Spleen (tissue), 13 donors: ENCODE measurements at places on chromosomes 6 and 20.

DNA sequence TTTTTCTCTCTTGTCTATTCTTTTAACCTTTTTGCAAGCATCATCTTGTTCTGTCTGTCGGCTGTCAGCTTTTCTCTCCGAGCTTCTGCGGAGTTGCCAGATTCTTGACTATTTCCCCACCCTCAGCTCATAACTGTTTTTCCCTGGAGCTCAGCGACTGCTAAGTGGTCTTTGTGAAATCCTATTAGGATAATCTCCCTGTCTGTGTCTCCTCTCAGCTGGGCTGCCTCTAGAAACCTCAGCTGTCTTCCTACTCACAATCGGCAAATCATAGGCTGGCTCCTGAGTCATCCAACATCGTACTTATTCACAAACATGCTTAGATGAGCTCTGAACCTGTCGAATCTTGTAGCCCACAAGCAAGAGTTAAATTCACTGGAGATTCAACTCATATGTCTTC, 332.3 kb downstream of the PTPRT start:
- DNase-seq: no peak

DNA sequence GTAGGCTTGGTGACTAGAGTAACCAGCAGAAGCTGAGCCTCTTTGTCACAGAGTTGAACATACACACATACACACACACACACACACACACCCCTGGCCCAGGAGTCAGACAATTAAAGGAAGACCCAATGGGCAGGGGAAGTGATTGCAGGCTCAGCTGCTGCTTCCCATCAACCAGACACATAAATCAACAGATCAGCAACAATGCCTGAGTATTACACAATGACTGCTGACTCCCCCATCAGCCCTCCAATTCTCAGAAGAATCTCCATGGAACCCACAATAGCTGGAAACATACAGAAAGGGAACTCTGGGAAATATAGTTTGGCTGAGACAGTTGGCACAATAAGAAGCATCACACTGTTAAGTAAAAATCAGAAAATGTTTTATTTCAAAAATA, 270.4 kb upstream of the PLCB4 start:
- no peak for DNase-seq

- no peak for DNase-seq
Observed at GRCh38 chr6:158826819-158827501, 7.8 kb upstream of the EZR start.

DNA sequence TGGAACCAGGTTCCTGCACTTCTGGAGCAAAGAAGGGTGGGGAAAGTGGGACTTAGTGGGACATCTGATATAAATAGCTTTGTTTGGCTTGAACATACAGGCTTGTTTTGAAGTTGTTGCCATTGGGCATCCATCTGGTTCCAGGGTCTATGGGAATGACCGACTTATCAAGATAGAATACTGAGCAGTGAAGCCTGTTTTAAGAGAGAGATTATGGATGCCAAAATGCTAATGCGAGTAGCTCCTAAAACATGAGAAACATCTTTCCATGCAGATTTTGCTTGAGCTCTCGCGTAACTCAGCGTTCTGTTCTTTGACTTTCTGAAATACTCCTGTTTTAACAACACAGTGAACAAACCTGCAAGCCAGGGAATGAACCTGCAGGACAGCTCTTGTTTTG, 98.5 kb downstream of the ANKS1A start:
- no peak for DNase-seq

GRCh38 chr6:170291271-170292110, 613 bp upstream of the DLL1 start:
- peak; percentile 89 for DNase-seq

DNA sequence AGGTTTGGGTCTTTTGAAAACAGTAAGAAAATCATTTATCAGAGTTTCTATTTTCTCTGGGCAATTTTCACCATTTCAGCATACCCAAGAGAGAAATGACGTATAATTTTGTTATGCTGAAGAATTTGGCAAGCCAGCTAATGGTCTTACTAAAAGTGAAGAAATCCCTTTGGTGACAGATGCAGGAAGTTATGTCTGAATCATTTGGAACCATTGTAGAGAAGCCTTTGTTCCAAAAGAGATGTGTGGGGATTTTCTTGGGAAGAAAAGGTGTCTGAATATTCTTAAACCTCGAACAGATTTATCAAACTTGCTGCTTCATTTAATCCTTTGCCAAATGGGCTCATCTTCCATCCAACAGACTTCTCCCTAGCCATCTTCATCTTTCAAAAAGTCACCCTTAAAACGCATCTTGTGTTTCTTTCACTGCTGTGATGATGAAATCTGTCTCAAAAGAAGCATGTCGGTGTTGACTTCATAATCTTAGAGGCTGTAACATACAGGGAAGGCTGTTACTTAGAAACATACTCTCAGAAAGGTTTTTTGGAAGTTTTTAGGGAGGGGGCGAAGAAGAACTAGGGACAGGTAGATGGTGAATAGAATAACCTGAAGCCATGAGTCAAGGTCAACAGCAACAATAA, 39.5 kb downstream of the CITED2 start:
- DNase-seq: no peak

GRCh38 chr6:152271776-152272464, 365.2 kb downstream of the SYNE1 start:
- DNase-seq: no peak

DNA sequence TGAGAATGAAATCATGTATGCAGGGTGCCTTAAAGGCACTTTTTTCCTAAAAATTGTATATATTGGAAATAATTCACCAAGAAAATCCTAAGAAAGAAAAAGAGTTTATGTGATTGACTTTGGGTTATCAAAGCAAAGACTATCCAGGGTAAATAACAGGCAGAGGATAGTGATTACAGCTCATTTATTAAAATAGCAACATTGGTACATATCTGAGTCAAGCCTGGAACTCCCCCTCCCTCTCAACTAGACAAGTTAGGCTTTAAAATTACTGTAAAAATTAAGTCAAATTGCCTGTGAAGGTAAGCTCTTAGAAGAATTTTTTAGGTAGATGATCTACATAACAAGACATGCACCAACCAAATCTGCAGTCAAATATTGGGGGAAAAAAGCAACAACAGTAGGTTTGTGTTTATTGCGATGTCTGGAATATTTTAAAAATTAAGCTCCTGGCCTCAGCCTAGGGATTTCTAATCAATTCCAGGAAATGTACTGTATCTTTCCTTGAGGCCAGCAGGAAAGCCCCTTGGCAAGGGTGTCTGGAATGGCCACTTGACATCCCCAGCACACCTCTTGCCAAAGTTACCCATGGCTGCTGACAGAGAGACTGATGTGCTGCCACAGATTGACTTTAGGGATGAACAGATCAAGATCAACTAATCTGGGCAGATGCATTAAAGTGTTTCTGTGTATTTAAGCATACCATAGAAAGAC, 31.2 kb upstream of the HBS1L start:
- no peak for DNase-seq

DNA sequence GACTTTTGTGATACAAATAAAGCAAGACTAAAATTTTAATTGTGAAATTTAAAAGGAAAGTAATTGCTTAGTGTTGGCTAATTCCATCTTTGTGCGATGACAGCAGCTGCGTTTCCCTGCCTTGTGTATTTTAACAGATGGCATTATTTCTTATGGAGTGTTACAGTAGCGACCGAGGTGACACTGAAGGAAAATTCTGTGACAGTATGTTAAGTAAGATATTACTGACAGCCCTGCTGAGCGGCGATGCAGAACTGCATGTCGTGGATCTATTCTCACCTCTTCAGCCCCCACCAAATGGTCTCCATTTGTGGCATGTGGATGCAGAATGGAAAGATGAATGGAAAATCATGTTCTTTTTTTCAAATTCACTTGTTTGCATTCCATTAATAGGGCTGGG, 289.4 kb downstream of the RNF144B start:
- no peak for DNase-seq

GRCh38 chr6:26332074-26332387, 33.0 kb upstream of the BTN3A2 start:
- DNase-seq: no peak

DNA sequence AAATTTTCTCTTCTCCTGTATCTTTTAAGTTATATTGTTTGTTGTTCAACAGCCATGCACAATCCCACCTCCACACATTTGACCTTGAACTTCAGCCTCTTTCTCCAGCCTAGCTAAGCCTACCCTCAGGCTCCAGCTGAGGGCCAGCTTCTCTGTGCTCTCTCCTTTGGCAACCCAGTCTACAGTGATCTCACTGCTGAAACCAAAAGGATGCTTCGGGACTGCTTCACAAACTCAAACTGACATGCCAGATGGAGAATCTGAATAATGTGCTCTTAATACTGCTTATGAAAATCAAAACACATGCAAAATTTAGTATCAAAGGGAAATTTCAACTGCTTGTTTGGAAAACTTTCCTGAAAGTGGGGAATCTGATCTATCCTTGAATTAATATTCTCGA, 16.1 kb upstream of the RIN2 start:
- no peak for DNase-seq

DNA sequence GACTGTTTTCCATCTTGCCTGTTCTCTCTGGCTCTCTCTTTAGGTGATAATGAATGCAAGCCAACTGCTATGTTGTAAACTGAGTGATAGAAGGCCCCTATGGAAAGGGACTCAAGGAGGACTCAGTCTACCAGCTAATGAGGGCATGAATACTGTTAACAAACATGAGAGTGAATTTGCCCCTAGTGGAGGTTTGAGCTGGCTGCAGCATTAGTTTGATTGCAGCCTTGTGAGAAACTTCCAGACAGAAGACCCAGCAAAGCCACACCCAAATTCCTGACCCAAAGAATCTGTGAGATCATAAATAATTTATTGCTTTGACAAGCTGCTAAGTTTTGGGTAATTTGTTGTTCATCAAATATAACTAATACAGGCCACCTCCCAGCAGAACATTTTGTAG, 50.0 kb upstream of the PLCB1 start:
- DNase-seq: no peak

- no peak for DNase-seq
Observed at GRCh38 chr20:22977047-22977785, 57.9 kb upstream of the SSTR4 start.

- no peak for DNase-seq
Observed at GRCh38 chr6:158441716-158442215, 118.1 kb upstream of the TMEM181 start.

GRCh38 chr6:149337320-149337719, 19.8 kb downstream of the TAB2 start:
- DNase-seq: no peak

DNA sequence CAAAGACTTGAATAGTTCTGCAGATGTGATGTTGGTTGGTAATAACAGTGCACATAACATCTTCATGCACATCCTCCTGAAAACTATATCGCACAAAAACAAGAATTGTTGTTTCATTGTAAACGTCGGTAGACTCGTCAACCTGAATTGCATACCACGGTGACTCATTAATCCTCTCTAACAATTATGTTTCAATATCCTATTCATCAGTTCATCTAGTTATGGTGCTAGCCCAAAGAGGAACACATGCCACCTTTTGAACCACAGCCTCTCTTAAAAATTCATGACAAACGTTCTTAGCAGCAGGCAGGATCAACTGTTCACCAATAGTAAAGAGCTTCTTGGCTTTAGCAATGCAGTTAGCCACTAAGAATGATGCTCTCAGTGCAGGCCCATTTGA, 25.0 kb downstream of the CRYBG1 start:
- DNase-seq: no peak

GRCh38 chr20:52127309-52127708, 64.3 kb downstream of the ZFP64 start:
- no peak for DNase-seq

GRCh38 chr6:69314001-69314400, 482.8 kb downstream of the LMBRD1 start:
- DNase-seq: no peak

DNA sequence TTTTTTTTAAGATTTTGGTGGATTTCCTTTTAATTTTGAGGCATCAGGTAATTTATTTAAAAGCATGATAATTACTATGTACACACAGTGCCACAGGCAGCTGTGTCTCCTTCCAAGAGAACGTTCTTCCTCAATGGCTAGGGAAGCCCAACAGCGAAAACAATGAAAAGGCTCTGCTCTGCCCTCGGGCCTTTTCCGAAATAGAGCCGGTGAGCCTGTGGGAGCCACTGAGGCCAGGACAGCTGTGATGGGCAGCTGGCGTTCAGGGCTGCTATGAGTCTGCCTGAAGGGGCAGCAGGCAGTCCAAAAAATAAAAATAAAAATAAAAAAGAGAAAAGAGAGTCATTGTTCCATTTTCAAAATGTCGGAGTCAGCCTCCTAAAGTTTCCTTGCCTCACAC, 443.8 kb downstream of the KIF16B start:
- no peak for DNase-seq

- DNase-seq: no peak
Observed at GRCh38 chr6:128389820-128390534, 130.4 kb downstream of the PTPRK start.

DNA sequence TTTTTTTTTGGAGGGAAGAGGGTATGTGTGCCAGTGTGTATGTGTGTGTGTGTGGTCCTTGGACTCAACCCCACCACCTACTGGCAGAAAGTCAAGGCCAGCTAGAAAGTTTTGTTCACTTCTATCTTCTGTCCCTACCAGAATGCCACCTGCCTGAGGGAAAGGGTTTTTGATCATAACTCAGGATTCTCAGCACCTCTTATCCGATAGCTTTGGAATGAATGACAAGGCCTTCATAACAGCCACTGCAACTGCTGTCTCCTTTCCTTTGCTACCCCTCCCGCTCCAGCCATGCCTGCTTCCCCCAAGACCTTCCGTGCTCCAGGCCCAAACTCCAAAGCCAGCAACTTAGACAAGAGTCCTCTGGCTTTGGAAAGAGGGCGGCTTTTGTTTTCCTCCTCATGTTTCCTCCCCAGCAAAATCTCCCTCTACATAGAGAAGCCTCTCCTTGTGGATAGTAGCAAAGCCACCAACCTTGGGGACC, 18.7 kb downstream of the BTN3A1 start:
- DNase-seq: no peak

GRCh38 chr20:17495826-17496225, 35.4 kb downstream of the BFSP1 start:
- no peak for DNase-seq

GRCh38 chr6:42394881-42395620, 56.7 kb downstream of the TRERF1 start:
- peak; percentile 83 for DNase-seq

DNA sequence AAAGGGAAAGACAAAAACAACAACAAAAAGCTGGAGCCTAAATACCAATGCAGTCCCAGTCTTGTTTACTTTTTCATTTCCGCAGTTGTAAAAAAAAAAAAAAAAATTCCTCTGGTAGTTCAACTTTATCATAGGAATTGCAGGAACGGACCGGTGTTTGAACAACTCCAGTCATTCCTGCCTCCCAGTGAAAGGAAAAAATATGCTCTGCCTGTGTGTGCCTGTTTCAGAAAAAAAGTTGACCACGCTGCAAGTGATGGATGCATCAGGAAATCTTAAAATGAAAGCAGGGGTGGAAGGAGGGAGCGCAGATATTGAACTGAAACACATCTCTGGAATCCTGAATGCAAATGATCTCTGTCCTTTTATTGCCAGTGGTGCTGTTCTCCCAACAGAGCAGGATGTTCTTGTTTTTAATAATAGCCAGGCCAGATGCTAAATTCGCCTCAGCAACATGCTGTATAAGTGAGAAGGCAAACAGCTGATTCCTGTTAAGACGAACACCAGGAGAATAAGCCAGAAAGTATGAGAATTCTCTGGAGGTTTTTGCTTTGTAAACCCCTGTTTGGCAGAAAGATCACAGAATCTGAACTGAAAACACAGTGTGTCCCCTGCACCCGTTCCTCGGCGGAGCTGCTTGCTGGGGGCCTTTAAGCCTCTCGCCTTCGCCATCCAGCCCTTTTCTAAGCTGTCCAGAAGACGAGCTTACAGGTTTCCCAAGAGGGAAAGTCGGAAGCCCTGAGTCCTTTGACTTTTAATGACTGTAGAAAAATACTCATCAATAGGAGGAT, 178.4 kb upstream of the SUPT3H start:
- no peak for DNase-seq
